HTR-8/SVneo (cell line): ENCODE measurements at places on chromosomes 13 and 19.

DNA sequence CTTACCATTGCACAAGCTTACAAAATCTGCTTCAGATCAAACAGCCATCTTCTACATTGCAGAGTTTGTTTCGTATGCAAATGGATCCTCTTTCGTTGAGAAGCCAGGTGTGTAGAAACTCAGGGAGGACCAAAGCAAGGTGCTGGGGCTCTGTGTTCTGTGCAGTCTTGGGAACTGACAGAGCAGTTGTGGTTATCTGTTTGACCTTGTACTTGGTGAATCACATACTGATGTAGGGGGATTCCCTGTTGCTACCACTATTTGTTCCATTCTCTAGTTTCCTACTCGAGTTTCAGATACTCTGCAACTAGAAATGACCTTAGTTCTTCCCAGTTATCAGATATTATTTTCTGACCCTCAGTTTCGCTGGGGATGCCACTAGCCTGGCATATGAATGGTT is 95.2 kb upstream of the CLDN10 start:
- DNase-seq: no peak

DNA sequence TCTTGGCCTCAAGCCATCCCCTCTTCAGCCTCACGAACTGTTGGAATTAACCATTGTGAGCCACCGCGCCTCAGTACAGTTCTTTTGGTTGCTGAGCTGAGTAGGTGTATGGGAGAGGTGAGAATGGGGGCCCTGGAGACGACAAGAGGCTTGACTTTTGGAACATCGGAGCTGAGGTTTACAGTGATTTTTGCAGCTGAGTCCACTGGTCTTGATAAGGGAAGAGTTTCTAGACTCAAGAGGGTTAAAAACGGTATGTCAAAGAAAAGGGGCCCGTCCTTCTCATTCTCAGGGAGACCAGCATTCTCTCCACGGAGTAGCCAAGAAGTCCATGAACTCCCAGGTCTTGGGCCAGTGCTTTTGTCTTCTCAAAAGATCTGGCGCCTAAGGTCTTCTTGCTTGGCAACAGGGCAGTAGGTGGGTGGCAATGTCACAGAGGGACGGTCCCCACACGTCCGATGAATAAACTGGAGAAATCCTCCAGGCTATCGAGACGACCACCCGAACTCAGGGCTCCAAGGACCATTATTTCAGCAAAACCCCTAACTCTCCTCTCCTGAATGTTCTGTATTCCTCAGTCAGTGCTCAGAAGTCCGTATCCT is 6.4 kb upstream of the QTRT1 start:
- DNase-seq: no peak

DNA sequence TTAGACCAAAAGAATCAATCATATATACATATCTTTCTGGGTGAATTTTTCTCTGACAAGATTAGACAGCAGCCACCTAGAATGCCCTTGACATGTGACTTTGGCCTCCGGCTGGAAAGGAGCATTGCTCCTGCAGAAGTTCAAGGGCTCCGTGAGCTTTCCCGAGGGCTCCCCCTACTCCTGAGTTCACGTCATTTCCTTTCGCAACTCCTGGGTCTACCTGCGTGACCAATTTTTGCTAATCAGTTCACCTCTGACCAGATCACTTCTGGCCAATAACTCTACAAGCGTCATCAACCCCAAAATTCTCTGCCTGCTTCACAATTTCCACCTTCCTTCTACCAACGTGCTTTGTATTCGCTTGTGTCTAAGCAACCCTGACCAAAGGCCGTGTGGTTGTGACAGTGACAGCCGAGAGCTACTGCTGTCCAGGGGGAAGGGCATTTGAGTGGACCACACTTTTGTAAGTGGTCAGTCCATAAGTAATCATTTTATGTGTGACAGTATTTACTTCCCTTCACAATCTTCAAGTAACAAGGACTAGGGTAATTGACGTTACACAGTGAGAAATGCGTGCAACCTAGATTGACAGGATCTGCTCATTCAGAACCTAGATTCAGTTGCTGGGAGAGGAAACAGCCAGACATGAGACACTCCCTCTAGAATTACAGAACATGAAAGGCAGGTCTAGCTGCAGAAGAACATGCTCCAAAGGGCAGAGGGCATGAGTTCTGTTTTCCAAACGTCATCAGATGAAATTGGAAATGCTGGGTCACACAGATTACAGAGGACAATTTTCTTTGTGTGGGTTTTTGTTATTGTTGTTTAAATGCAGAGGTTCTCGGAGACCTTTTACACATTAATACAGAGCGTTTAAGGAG is 145.9 kb upstream of the SPACA7 start:
- DNase-seq: no peak

DNA sequence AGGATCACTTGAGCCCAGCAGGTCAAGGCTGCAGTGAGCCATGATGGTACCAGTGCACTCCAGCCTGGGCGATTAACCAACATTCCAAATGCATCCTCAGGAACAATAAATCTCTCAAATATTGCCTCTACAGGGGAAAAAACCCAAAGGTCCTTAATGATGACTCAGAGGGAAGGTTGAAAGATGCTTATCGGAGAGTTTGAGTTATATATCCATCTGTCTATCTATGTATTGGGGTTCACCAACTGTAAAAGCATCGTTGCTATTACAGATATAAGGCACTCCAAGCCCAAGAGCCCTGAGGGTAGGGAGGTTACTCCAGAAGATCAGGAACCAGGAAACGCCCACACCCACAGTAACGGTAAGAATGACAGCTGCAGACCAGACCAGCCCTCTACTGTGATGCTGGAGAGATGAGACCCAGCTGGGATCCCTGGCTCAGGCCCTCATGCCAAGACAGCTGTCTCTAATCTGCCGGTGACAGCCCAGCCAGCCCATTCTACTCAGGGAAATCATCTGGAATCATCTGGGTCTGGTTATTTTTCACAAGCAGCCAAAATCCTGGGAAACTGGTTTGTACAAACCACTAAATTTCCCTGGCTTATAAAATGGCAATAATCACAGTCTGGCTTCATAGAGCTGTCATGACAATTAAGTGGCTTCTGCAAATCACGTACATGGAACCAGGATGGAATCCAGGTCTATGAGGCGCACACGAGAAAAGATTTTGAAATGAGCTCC is 23.8 kb downstream of the TEX101 start:
- peak; percentile 77 for DNase-seq

- DNase-seq: no peak
These were observed 119.7 kb upstream of the SPATA13 start for GRCh38 chr13:24040835-24041234.

DNA sequence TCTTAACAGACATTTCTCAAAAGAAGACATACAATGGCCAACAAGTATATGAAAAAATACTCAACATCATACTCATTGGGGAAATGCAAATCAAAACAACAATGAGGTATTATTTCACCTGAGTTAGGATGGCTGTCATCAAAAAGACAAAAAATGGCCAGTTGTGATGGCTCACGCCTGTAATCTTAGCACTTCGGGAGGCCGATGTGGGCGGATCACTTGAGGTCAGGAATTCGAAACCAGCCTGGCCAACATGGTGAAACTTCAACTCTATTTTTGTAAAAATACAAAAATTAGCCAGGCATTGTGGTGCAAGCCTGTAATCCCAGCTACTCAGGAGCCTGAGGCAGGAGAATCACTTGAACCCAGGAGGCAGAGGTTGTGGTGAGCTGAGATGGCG is 22.0 kb downstream of the CEACAM16 start:
- no peak for DNase-seq

DNA sequence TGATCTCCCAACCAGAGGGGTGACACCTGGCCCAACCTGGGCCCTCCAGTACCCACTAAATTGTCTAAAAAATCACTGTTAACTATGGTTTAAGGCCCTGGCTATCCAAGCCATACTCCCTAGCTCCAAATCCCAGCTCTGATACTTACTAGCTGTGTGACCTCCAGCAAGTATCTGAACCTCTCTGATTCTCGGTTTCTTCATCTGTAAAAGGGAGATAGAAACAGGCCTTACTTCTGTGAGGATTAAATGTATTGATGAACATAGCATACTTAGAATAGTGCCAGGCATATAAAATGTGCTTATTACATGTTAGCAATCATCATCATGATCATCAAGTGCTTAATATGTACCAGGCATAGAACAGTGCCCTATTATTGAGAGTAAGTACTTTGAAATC is 4.7 kb downstream of the LRFN1 start:
- DNase-seq: no peak

GRCh38 chr19:46629546-46630025 is 4.7 kb upstream of the PTGIR start:
- no peak for DNase-seq

DNA sequence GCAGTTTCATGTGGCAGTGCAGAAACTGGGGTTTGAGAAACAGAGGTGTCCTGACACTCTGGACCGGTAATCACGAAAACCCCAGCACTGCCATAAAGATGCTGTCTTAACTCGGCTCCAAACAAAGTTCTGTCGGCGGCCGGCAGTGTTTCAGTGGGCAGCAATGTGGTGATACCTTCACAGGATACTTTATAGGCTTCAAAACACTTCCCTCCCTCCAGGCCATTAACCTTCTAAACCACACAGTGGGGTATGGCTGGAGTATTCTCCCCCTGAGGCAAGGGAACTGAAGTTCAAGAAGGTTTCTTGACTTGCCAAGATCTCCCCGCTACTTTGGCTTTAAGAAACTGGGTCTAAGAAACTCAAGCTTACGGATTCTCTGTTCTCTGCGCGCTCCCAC is 1.1 kb downstream of the RUBCNL start:
- no peak for DNase-seq

GRCh38 chr13:43596924-43597598 is 189.7 kb downstream of the ENOX1 start:
- no peak for DNase-seq

- no peak for DNase-seq
These were observed 6.2 kb upstream of the WIZ start for GRCh38 chr19:15455996-15456395.

- DNase-seq: no peak
These were observed 1744.8 kb upstream of the MIR17HG start for GRCh38 chr13:89602655-89603054.

GRCh38 chr13:102642475-102642874 is 45.7 kb downstream of the TPP2 start:
- no peak for DNase-seq

DNA sequence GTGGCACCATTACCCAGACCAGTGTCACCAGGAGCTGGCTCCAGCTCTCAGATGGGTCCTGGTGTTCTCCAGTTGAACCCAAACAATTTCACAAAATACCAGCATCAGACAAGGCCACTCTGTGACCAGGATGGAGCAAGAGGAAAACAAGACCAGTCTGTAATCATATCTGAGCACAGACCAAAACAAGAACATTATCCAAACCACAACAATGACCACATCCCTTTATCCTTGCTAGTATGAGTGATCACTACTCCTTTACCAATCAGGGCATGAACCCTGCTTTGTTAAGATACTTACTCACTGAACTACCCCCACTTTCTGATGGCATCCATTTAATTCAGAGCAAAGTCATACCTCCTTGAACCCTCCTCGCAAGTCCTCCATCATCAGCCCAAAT is 145.9 kb downstream of the NUFIP1 start:
- no peak for DNase-seq

- peak; percentile 48 for DNase-seq
These were observed 668 bp upstream of the ARHGAP45 start for GRCh38 chr19:1066251-1066747.

- no peak for DNase-seq
These were observed 22.3 kb upstream of the LAMP1 start for GRCh38 chr13:113274721-113275120.

DNA sequence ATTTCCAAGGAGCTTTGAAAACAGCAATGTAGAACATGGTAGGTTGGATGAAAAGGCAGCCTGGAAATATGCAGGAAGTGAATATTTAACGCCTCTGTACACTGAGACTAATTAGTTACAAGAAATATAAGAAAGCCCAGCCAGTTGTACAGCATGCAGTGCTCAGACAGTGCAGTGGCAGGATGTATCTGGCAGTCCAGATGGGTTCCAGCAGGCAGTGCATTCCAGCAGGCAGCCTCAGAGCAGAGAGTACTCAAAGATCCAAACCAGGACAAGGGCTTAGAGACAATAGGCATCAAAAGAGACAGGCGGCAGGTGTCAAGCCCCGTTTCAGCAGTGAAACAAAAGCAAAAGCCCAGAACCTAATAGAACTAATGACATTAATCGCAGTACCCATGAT is 2776.3 kb downstream of the PCDH9 start:
- DNase-seq: no peak

DNA sequence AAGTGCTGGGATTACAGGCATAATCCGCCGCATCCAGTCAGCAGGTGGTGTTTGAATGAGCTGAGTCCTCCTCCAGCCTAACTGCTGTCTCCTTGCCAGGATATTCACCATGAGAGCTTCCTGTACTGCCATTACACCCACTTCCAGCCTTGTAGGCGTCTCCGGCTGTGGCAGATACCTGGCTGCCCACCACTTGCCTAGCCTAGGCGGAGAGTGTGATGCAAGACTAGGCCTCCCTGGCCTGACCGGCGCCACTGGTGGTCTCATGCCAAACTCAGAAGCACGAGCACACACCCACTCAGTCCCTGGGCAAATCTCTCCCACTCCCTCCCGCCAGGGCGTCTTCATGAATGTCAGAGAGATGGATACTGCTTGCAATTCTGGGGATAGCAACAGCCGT is 16.6 kb downstream of the IL12RB1 start:
- DNase-seq: no peak

DNA sequence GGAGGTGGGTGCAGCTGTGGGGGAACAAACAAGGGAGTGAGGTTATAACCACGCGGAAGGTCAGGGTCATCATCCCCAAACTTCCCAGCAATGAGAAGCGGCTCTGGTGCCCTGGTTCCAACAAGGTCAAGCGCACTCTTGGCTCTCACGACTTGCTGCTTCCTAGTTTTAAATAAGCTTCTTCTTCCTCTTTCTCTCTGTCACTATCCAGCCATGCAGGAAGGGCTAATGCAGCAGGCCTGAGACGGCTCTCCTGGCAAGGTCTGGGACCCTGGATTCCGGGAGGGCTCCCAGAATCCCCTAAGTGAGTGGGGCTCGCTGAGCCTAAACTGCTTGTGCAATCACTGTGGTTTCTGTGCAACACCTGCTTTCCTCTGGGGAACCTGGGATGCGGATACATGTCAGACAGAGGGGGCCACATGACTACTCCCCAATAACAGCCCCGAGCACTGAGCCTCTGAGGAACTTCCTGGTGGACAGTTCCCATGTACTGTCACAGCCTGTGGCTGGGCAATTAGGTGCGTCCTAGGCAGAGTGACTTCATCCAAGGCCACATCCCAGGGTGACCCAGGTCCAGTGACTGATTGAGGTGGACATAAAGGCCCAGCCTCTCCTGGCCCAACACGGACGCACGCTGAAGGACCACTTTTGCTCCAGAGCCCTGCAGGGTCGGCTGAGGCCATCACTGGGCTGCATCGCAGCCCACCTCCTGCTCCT is 24.2 kb downstream of the VRK3 start:
- DNase-seq: no peak

GRCh38 chr19:5591476-5591875 is 23.7 kb upstream of the TINCR start:
- no peak for DNase-seq

- DNase-seq: no peak
These were observed 887 bp downstream of the NDUFS7 start for GRCh38 chr19:1384478-1385110.

- DNase-seq: no peak
These were observed 583.0 kb upstream of the ATXN8OS start for GRCh38 chr13:69524459-69525150.

GRCh38 chr19:8123683-8124082 is 25.7 kb downstream of the FBN3 start:
- no peak for DNase-seq

- no peak for DNase-seq
These were observed 11.5 kb downstream of the MED16 start for GRCh38 chr19:881385-882071.
